Stimulated activated CD4-positive, alpha-beta T cell treated with anti-CD3 and anti-CD28 coated beads, Interleukin-2, amount 100 ng/mL, for 24 hours (primary cell): ENCODE measurements at places on chromosomes 4 and X.

GRCh38 chrX:104254442-104255115 is at the start of gene ESX1:
Gene ESX1 (minus strand): TSS chrX:104254933. CDS start chrX:104254849, 84 bp downstream.
- no peak for DNase-seq

- DNase-seq = no peak
Observed at GRCh38 chr4:31674313-31674947, 954.3 kb downstream of the PCDH7 start.

DNA sequence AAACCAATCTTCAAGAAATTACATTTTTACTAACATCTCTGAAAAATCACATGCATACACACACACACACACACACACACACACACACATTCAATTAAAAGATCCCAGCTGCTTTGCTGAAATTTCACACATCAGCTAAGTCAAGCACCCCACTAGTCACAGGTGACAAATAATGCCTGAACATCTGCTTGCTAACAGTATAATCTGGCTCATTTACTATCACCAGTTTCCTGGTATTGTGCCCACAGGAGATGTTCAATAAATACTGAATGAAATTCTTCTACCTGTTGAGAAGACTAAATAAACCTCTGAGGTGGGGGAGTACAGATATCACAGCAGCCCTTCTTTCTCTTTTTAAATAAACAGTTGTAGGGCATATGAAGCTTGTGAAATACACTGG is 994.0 kb downstream of the ARAP2 start:
- no peak for DNase-seq

DNA sequence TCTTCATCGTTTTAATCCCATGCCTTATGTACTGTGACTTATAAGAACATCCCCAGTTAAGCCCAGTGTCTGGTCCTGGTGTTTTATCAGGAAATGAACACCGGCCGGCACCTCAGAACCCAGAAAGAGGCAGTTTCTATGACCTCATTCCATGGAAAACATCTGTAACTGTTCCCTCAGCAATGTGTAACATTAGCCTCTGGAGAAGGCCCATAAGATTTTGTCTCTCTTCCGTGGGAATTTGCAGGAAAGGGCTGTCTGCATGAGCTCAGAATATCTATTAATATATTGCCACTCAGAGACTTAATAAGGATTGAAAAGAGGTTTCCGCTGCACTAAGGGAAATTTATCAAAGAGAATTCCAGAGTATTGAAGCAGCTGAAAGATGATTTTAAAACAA is 3.1 kb upstream of the TCEANC start:
- no peak for DNase-seq

DNA sequence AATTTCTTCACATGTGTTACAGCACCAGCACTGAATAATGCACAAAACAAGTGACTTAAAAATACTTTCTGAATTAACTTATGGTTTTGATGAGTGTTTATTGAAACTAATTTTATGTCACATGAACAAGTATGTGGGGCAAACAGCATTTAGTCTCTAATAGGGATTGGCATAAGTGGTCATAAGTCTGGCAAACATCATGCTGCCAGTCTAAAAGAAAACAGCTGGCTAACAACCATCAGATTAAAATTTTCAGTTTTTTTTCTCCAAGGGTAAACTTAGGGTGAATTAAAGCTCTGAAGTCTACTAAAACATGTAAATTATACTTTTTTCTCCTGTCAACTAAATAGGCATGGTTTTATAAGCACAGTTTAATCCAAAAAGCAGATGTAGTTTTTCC is 1014.2 kb downstream of the FAT4 start:
- DNase-seq = no peak

GRCh38 chrX:151030845-151031244 is 47.7 kb downstream of the HMGB3 start:
- no peak for DNase-seq

GRCh38 chrX:77731821-77732419 is 54.1 kb downstream of the ATRX start:
- DNase-seq = no peak

GRCh38 chrX:130084631-130085237 is 25.6 kb downstream of the ELF4 start:
- DNase-seq = no peak

GRCh38 chr4:187364851-187365250 is 630.7 kb upstream of the ZFP42 start:
- no peak for DNase-seq

DNA sequence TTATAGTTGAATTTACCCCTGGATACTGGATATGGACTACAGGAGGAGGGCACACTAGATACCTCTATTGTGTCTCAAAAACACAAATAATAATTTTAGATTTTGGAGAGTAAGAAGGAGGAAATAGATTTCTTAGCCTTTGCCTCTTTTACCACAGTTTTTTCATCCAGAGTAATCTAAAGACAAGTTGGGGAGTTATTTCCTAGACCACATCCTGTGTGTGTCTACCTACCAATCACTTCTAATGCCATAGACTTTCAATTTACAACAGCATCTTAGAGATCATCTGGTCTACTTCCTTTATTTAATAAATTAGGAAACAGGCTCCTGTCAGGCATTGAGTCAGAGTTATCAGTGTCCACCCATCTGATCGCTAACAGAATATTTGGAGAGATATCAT is 191.5 kb downstream of the EDA start:
- DNase-seq = no peak

DNA sequence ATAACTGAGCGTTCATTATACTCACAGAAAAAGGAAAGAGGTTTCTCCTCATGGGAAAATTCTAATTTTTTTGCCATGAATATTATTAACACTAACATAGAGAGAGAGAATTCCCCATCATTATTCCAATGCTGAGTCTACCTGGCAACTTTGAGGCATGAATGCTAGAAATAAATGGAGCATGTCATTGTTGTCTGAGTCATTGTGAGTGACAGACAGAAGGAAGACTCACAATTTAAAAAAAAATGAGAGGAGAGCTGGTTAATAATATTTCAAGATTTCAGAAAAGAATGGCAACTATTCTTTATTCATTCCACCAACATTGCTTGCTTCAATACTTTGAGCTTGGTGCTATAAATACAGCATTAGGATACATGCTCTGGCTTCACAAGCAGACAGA is 170.4 kb upstream of the HS3ST1 start:
- DNase-seq = no peak

GRCh38 chr4:73127839-73128453 is 58.4 kb upstream of the COX18 start:
- DNase-seq = no peak

- no peak for DNase-seq
Observed at GRCh38 chrX:50107470-50107869, 93.3 kb downstream of the AKAP4 start.

GRCh38 chr4:116829187-116829586 is 256.2 kb downstream of the TRAM1L1 start:
- no peak for DNase-seq

GRCh38 chr4:98352396-98352795 is 91.2 kb downstream of the RAP1GDS1 start:
- no peak for DNase-seq

- no peak for DNase-seq
Observed at GRCh38 chrX:108642273-108642628, 94.1 kb downstream of the IRS4 start.

GRCh38 chr4:100707786-100708185 is 190.0 kb upstream of the EMCN start:
- no peak for DNase-seq

GRCh38 chrX:7214251-7214650 is 66.3 kb upstream of the PUDP start:
- DNase-seq = no peak

- no peak for DNase-seq
Observed at GRCh38 chr4:132530861-132531260, 618.2 kb upstream of the PCDH10 start.

DNA sequence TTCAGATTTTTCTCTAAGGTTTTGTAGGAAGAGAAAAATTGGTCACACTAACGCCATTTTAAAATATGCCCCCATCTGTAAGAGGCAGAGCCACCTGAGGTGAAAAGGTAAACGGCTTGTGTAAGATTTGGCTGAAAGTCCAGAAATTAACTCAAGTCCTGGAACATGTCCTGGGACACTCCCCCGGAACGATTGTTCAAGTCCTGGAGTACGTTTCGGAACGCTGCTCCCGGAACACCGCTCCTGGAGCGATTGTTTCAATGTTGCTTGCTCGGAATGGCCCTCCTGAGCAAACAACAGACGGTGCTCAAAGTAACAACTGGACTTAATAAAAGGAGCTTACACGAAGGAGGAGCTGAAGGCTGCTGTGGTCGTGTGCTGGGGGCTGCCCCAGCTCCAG is 796.5 kb upstream of the SLIT2 start:
- no peak for DNase-seq

GRCh38 chr4:177163532-177163931 is 146.1 kb upstream of the NEIL3 start:
- no peak for DNase-seq

DNA sequence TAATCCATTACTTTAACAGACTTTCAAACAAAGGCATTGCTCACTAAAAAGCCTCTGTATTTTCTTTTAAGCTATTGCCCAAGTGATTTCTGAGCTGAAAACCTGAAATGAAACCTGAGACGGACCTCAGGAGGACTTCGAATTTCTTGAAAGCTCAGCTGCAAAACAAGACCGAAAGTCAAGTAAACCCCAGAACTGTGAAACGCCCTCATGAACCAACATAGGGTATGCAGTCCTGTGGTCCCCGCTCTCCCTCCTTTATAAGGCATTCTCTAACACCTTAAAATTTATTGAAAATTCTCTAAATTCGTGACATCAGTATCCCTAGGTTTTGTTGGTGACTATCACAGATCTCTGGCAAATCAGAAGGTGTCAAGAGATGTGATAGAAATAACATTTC is 91.8 kb downstream of the SHISA3 start:
- DNase-seq = no peak

- DNase-seq = no peak
Observed at GRCh38 chr4:124061413-124061812, 651.1 kb downstream of the ANKRD50 start.

GRCh38 chrX:95949588-95949987 is 735.1 kb upstream of the DIAPH2 start:
- DNase-seq = no peak

DNA sequence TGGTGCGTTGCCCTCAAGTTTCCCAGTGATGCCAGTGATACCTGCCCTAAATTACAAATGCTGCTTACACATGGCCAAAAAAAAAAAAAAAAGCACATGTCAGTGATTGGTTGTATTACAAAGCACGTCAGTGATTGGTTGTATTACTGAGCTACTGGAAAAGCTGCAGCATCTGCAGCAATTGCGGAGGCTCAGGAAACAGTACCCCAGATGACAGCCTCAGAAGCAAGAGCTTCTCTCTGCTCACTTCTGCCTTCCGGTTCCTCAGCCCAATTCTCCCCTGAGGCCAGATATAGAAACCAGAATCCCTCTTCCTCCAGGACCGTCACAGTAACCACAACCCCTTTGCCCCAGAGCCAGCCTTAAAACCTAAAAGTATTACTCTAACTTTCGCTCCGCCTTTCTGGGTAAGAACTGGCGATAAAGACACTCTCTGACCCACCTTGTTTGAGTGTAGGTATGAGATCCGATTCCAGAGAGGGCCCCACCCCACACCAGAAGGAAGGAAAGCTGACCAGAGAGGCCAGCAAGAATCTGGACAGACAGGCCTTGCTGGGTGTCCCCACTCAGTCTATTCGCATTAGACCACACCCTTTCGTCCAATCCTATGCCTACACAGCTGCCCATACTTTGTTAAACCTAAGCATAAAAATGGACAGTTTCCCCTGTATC is 85.0 kb upstream of the SORBS2 start:
- no peak for DNase-seq

DNA sequence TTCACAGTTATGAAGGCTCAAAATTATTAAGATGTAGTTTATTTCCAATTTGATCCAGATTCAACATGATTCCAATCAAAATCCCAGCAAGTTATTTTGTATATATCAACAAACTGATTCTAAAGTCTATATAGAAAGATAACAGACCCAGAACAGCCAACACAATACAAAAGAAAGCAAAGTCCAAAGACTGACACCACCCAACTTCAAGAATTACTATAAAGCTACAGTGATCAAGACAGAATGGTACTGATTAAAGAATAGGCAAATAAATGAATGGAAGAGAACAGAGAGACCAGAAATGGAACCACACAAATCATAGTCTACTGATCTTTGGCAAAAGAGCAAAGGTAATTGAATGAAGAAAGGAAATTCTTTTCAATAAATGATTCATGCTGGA is 34.9 kb downstream of the NFXL1 start:
- no peak for DNase-seq

DNA sequence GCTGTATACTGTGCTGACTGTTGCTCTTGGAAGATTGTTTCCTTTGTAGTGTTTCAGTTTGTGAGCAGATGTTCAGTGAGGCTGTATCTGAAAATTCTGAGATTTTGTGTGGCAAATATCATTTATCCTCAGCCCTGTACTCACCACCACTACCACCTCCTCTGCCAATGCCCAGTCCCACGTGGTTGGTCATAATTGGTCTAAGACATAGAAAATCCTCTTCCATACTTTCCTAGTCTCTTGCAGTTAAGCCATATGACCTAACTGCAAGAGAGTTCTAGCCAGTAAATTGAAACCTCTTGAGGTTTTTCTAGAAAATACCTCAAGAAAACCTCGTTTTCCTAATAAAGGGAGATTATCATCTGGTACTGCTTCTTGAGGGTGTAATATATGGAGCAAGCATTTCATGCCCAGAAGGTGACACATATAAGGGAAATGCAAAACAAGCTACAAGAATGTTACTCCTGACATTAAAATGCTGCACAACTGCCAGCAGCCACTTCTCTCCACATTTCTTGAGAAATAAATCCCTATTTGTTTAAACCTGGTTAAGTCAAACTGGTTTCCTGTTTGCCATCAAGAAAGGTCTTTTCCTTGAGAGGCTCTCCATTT is 32.8 kb downstream of the ABCE1 start:
- no peak for DNase-seq

DNA sequence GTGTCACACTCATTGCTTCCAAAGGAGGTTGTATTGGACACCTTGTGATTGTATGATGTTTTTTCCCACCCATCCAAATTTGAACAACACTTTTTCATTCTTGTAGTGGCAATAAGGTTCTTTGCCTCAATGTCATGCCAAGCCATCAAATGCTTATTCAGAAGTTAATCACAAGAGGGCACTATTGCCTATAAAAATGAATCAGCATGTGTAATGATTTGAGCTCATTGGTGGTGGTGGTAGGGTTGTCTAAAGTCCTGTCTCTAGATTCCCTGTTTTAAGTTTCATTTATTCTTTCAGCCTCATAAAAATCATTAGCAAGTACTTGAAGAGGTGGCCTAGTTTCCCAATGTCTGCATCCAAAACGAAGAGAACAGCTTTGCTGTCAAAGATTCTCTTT is 37.0 kb downstream of the IRS4 start:
- no peak for DNase-seq

- no peak for DNase-seq
Observed at GRCh38 chrX:72127332-72127731, 4.4 kb downstream of the RTL5 start.

GRCh38 chr4:94126669-94127068 is 81.0 kb upstream of the SMARCAD1 start:
- DNase-seq = no peak

DNA sequence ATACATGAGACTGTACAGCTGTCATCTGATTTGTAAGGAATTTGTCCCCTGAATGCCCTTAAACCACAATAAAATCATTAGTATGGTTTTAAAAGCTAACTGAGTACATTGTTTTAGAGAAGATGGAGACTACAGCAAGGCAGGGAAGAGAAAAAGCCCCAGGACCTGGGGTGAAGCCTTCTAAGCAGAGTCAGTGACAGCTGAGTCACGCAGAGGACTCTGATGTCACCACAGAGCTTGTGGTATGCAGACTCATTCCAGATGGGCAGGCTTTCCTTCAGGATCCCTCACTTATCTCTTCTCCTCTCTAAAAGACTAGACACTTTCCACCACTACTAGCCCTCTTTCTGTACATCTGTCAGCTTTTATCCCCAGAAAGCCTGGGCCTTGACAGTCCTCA is 97.1 kb upstream of the ATOH1 start:
- no peak for DNase-seq
